ENCODE measurements at places on chromosomes 2 and 18.

DNA sequence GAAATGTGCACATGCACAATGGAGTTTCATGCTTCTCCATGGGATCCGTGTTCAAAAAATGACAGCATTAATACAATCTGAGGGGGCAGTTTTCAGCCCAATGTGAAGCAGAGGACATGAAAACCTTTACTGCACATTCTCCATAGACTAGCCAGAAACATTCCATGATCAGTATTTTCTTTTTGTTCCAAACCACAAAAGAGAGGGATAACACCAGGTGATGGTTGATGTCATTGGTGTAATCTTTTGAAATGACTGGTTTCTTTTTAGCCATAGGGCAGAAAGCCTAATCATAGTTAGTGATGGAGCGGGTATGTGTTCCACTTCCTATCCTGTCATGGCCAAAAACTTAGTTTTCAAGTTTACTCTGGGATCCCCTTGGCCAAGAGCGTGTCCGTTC, 1.8 kb upstream of the KYNU start:
- DNase-seq: no peak

- no peak for DNase-seq
These were observed 14.9 kb upstream of the ITM2C start for GRCh38 chr2:230849633-230850357.

DNA sequence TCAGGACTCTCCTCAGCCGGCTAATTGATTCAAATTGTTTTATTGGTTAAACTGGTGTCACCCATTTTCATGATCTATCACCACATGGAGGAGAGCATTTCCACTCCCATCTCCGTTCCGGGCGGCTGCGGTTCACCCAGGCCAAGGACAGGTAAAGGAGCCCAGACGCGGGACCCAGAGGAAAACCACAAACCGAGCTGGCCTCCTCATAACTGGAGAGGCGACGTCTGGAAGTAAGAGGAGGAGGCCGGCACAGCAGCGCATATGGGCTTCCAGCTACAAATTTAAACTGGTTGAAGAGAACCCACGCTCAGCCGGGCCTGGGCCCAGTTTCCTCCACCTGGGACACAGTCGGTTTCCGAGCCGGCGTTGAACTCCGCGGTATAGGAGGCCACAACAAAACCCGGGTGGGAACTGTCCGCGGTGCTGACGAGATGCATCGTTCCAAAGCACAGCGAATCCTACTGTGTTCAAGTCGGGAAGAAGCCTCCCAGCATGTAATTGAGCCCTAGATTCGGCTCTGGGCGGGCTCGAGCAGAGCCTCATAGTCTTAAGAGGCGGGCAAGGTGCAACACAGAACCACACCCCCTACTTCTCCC, 3.0 kb upstream of the SKOR2 start:
- DNase-seq: no peak

DNA sequence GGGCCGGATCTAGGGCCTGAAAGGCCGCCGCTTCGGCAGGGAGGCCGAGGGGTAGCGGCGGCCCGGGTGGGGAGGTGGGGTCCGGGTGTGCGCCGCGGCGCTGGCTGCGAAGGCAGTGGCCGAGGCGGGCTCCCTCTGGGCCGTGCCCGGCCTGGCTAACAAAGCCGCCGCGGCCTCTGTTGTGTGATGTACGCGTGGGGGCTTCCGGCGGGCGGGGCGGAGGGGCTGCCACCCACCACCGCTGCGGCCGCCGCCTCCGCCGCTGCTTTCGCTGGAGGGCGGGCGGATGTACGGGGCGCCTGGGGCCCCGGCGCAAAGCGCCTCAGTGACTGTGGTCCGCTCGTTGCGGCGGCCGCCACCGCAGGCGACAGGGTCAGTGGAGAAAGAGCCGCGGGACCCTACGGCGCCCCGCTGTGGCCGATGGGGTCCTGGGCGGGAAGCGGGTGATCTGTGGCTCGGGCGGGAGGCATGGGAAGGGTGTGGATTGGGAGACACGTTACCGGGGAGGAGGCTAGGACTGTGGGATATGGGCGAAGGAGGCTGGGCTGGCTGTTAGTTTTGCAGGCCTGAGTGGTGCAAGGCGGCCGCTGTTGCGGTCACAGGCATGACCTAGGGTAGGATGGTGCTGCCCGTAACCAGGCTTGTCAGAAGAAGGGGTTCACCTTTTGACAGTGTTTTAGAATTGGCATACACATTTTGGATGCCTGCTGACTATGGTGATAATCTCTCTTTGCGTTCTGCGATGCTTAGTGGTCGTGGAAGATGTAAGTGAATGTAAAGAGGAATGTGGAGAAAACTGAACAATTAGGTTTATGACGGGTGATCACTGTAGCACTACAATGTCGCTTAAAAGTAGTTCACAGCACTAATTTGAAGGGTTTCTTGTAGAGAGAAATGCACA, 662 bp downstream of the BZW1 start:
- peak; percentile 61 for DNase-seq

DNA sequence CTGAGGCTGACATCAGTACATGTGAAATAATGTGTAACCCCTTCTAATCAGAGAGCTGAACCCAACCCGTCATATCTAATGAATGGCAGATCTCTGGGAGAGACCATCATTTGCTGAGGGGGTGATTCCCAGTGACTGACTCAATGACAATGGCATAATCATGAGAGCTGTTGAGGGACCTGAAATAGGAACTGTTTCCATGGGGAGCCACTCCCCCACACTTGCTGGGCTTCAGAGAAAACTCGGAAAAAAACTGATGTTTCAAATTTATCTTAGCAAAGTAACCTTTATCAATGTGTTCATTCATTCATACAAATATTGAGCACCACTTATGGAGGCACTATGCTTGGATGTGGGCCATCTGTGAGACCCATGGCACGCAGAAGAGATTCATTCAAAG, 93.4 kb upstream of the ZBTB14 start:
- no peak for DNase-seq

- no peak for DNase-seq
These were observed 98.0 kb downstream of the GBX2 start for GRCh38 chr2:236070236-236070635.
